ENCODE measurements at places on chromosomes 6 and 20. TPM values are rescaled to one million over a fixed set of nuclear protein-coding genes. Genes with fewer than 3 reads are reported as not detected.

The SDCBP2 gene
- total RNA-seq, result 4.0 TPM

DNA sequence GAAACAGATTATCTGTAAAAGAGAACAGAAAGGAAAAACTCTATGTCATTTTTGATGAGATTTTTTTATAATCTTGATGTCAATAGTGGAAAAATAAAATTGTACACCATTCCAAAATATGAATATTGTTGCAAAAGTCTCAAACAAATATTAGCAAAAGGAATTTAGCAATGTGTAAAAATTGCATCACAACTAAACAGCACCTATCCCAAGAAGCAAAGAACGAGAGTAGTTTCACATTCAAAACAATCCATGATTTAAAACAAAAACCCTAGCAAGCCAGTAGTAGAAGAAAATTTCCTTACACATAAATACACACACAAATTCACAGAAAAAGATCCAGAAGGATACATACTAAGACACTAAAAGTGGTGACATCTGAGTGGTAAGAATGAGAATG lies 38.4 kb downstream of the LCA5 start:
- no peak for DNase-seq

GRCh38 chr20:3551681-3552434 lies 81.0 kb downstream of the ATRN start:
- no peak for DNase-seq

- DNase-seq, result no peak
Measured at GRCh38 chr6:34143884-34144580, 1.9 kb downstream of the GRM4 start.

The TAP2 gene
- 27.5 TPM for total RNA-seq

The DSP gene
- total RNA-seq, result 42.4 TPM

The FOXF2 gene
- not detected for total RNA-seq

DNA sequence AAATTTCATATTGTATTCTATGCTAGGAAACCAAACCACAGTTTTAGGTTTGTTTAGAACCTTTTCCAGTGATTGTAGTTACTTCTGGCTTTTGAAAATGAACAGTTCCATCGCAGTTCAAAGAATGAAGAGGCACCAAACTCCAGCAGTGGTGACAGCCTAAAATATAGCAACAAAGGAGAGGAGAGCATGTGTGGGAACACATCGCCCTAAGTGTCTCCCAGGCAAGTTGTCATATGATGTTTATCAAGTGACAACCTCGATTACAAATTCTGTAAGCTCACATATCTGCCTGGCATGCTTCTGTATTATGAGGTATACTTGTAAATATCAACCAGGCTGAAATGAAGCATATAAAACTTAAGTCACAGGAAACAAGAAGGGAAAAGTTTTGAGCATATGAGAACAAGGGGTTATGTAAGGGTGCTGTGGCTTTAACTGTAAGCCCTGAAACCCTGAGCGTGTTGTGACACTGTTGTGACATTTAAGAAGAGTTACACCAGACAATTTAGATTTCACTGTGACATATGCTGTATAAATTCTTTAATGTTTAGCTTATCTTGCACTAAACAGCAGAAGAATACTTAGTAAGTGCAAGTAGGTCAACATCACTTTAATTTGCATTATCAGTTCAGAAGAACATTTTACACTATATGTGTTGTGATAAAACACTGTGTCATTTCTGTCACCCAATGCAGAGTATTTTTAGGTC lies 29.1 kb upstream of the FBXL4 start:
- no peak for DNase-seq

- DNase-seq, result no peak
Measured at GRCh38 chr6:124869416-124869815, 92.8 kb upstream of the RNF217 start.

DNA sequence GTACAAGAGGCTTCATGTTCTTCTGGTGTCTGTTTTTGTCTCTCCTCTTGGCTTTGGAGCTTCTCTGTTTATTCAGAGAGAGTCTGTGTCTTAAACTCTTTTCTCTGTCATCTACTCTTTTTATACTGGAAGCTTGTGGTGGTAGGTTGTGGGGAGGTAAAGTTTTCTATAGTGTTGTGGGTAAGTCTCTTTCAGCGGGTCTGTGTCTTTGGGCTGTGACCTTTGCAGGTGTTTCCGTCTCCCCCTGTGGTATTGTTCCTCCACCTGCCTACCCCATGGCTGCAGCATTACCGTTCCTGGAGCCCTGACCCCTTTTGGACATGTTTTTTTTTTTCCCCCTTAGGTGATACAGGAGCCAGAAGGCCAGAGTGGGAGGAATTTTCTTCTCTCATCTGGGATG lies 37.9 kb upstream of the FERMT1 start:
- DNase-seq, result no peak

GRCh38 chr6:149851461-149852110 lies 12.6 kb downstream of the LRP11 start:
- DNase-seq, result no peak

DNA sequence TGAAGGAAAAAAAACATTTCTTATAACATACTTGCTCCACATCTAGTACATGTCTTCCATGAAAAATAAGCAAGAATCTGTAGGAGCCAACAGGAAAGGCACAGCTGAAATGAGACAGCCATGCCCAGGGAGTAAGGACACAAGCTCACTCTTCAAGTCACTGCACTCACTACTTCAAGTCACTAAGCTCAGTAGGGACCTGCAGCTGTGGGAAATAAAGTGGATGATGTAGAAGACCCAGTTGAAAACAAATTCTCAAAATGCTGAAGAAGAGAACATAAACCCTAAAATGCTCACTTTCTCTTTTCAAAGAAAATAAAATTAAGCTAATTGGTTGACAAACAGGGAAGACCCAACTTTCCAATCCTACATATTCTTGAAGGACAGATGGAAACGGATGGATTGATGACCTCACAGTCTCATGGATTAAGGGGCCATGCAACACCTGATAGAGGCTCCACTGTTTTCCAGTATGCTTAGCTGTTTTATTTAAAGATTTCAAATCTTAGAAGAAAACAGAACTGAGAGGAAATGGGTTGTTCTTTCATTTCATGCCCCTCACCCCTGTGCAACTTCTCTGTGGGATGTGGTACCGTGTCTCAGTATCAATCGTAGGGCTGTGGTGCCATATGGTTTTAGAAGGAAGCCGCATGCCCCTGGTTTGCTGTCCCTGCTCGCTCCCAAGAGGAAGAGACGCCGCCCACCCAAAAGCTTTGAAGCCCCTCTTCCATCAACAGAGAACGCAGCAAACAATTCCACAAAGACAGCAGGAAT lies 133.3 kb downstream of the WDR27 start:
- DNase-seq, result no peak

The VWA7 gene
- total RNA-seq, result 0.13 TPM

The PI3 gene
- not detected for total RNA-seq

DNA sequence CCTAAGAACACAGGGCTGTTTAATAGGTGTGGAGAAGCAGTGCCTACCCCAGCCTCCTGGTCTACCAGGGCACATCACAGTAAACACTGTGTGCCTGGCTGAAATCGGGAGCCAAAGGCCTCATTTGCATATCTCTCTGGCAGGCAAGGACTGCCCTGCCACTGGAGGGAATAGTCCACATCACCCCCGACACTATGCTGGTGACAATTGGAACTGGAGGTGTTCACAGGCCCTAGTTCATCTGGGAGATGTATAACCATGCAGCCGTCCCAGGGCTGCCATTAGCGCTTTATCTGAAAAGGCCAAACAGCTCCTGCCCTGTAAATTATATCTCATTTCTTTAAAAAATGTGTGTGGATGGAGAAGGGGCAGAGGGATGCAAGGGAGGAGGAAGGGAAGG lies 150.3 kb downstream of the LINC00237 start:
- DNase-seq, result no peak

The C6orf132 gene
- under 0.01 TPM for total RNA-seq

The ZHX3 gene
- 6.4 TPM for total RNA-seq

The IL17F gene
- total RNA-seq, result not detected

- no peak for DNase-seq
Measured at GRCh38 chr6:2213086-2213485, 32.3 kb downstream of the GMDS start.

The ADGRF1 gene
- total RNA-seq, result not detected

- no peak for DNase-seq
Measured at GRCh38 chr20:50100552-50100951, 12.4 kb downstream of the UBE2V1 start.

- no peak for DNase-seq
Measured at GRCh38 chr6:35474131-35474941, 6.1 kb downstream of the RPL10A start.

The SLC13A3 gene
- total RNA-seq, result under 0.01 TPM

Measured in dermis microvascular lymphatic vessel endothelial cell (primary cell).